ENCODE measurements at places on chromosomes 2 and 18.

DNA sequence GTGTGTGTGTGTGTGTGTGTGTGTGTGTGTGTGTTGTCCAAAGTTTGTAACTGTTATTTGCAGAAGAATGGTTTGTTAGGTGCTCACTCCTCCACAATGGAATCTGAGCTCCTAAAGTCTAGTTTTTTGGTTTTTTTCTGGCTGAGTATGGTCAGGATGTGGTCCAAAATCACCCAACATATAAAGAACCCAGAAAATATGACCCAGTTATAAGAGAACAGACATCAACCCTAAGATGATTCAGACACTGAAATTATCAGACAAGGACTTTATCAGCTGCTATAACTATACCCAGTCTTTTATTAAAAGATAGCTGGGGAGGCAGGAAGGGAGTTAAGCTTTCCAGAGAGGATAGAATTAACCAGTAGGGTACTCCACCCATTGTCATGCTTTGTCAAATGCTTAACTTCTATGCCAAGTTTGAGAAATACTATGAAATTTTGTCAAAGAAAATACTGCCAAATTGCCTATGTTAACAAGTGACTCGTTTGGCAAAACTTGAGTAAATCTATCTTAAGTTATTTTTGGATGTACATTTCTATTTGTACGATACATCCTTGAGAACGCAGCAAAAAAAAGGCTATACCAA lies 57.5 kb downstream of the TANK start:
- no peak for DNase-seq

DNA sequence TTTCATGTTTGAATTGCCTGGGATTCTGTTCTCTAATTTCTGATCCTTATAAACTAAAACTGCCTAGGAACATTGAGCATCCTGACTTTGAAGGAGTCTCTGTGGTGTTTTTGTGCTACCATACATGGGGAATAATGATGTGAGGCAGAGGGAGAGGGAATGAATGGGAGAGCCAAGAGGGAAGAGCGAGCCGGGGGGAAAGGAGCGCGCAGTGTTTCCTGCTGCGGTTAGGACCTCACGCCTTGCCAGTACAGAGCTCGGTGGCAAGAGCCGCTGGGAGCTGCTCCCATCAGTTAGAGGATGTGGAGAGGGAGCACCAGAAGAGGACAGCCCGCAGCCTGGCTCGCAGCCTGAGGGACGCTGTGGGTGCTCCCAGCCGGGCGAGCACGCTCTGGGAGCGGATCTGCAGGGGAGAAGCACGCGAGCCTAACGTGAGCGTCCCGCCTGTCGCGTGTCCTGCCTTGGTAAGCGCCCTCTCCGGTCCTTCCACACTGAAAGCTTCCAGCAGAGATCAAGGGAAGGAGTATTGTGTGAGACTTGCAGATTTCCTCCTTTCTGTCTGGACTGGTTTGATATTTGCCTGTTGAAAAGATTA lies 114.7 kb downstream of the FAM210A start:
- no peak for DNase-seq

DNA sequence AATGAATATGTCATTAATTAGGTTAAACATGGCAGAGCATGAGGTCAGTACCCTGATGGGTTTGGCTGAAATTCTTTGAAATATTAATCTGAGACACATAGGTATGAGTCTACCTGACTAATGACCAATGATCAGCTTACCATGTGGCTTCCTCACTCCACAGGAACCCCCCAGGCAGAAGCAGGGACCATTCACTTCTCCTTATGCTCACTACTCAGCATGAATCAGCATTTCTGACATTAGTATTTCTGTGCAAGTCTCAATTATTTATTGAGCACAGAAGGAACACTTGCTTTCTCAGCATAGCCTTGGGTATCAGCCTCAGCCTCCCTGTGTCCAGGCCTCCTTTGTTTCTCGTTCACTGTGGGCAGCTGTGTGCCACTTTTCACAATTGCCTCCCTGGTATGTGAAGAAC lies 9.3 kb upstream of the KCNE4 start:
- DNase-seq = no peak

- DNase-seq = no peak
These were observed 24.5 kb upstream of the PPP4R1 start for GRCh38 chr18:9638886-9639285.

- no peak for DNase-seq
These were observed 12.8 kb upstream of the GBX2 start for GRCh38 chr2:236180831-236181453.

DNA sequence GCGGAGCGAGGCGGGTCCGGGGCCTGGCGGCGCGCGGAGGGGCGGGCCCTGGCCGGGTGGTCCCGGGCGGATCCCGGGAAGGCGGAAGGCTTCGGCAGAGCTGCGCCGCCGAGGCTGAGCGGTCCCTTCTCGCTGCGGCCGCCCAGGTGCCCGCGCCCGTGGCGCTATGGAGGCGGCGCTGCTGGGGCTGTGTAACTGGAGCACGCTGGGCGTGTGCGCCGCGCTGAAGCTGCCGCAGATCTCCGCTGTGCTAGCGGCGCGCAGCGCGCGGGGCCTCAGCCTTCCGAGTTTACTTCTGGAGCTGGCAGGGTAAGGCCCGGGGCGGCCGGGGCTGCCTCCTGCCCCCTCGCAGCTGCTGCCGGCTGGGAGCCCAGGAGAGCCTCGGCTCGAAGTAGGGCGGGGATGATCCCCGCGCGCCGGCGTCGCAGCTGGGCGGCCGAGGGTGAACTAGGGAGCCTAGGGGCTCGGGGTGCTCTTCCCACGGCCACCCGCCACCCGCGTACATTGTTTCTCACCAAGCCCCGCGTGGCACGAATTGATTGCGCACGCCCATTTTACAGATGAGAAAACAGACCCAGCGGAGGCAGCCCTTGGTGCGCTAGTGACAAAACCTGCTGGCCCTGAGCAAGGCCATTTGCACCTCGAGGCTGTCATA lies at the start of gene SLC66A3:
Gene SLC66A3, plus strand, starts transcription at position 87 of the 655 bp plus-strand sequence. Its CDS starts 80 bp downstream, at position 167.
- no peak for DNase-seq

DNA sequence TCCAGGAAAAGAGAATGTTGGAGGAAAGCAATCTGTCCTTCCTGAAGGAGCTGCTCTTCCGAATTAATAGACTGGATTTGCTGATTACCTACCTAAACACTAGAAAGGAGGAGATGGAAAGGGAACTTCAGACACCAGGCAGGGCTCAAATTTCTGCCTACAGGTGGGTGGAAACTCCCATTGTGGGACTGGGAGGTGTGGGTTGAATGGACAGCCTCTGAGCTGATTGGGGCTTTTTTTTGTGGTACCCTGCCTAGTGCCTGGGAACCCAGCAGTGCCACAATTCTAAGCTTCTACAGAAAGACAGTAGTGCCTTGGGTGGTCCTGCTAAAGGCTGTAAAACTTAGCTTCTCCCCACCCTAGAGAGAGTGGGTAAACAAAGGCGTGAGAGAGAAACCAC lies 6.3 kb downstream of the CASP8 start:
- no peak for DNase-seq

GRCh38 chr2:8107621-8108378 lies 574.1 kb upstream of the ID2 start:
- DNase-seq = no peak

- no peak for DNase-seq
These were observed 96.5 kb downstream of the EPB41L5 start for GRCh38 chr2:120109186-120110061.

DNA sequence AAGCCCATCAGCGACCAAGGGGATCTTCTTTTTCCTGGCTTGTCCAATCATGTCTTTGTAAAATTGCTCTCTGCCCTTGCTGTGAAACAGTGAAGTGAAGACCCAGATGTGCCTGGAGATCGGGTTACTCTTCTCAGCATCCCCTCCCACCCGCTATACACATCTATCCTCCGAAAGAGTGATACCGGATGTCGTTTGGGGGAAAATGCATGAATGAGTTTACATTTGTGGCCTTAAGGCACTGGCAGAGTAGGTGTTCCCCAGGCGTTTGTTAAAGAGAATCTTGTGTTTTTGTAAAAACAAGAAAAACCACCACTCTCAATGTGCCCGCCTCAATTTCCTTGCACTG lies 528.3 kb downstream of the CMPK2 start:
- no peak for DNase-seq

Measured in activated gamma-delta T cell treated with anti-CD3 and anti-CD28 coated beads, Interleukin-2, amount 50 U/mL, for 16 hours (primary cell).